NCI-H1417 treated with DMSO at 0.1 percent for 48 hours (cell line): ENCODE measurements at places on chromosomes 3 and 15.

- no peak for DNase-seq
These were observed 8.1 kb downstream of the SLC33A1 start for GRCh38 chr3:155846119-155846518.

- no peak for DNase-seq
These were observed 35.7 kb upstream of the ACTL6A start for GRCh38 chr3:179526989-179527391.

DNA sequence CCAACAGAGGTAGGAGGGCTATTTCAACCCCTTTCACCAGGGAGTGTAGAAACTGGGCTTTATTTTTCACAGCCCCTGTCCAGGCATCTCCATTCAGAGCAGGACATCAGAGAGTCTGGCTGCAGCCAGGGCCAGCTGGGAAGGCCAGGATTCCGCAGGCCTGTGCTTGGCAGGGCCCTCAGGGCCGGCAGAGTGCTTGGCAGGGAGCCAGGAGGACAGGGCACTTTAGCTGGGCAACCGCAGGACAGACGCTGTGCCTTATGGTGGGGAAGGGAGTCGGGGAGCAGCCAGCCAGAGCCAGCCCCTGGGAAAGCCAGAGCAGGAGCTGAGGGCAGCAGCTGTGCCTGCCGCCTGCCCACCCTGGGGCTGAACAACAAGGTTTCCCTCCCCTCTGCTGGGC, 34.5 kb upstream of the IQCF6 start:
- no peak for DNase-seq

DNA sequence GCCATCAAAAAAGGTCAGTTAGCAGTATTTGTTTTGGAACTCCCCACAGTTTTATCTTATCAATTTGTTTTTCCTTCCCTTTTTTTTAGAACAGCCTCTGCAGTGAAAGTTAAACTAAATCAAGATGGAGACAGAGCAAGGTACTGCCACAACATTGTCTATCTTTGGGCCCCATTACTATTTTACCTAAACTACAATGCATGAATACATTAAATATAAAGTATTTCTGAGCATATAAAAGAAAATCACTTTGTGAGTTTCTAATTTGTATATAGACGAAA, 139.5 kb downstream of the MEIS2 start:
- DNase-seq = no peak

GRCh38 chr15:65342493-65342892, 35.3 kb downstream of the IGDCC3 start:
- no peak for DNase-seq

- DNase-seq = no peak
These were observed 53.4 kb downstream of the SACM1L start for GRCh38 chr3:45742461-45743089.

GRCh38 chr3:56654460-56654859, 28.6 kb downstream of the TASOR start:
- no peak for DNase-seq

DNA sequence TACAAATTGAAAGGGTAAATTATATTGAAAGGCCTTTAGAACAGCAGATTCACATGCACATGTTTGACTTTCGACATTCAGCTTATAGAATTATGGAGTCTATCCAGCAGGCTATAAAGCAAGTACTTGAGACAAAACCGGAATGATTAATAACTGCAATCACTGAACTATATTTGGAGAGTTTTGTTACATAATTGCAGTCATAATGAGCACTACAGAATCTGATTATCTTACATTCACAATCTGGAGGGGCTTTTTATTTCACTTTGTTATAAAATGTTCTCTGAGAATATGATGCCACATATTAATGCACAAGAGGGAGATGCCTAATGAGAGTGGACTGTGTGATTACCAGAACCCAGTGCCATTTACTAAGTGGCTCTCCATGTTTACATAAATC, 64.3 kb downstream of the NSUN3 start:
- DNase-seq = peak; percentile 74

DNA sequence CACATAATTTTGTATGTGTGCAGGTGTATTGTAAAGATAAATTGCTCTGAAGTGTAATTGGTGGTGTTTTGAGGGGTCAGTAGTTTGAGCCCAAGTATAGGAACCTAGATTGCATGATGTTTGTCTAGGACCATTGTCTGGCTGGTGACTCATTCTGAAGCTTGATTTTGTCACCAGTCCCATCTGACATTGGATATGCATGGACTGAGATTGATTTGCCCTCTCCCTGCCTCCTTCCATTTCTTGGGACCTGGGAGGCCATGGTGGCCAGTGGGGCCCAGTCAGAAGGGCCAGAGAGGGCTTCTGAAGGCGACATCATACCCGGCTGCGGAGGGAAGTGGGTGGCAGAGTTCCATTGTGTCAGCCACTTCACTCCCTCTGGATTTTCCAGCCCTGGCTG, 62.3 kb downstream of the PDIA5 start:
- no peak for DNase-seq

DNA sequence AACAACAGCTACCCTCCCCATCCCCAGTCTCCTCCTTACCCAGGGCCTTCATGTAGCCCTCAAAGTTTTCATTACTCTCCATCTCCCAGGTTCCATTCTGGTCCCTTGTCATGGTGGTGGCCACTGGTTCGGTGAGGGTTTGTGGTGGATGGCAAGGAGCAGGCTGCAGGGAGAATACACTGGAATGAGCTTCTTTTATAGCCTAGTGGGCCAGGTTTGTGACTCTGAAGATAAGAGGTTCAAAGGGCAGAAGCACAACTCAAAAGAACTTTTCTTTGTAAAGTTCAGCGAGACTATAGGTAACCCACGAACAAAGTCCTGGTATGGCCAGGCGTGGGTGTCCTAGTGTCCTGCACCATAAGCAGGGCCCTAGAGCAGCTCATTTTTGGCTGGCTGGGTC, at the start of gene RBP2:
RBP2 (minus strand) TSS at position 169 of the 400 bp plus-strand sequence; CDS start at position 112, 57 bp downstream.
- no peak for DNase-seq

GRCh38 chr15:60804986-60805949, 326.3 kb upstream of the ICE2 start:
- peak; percentile 37 for DNase-seq

DNA sequence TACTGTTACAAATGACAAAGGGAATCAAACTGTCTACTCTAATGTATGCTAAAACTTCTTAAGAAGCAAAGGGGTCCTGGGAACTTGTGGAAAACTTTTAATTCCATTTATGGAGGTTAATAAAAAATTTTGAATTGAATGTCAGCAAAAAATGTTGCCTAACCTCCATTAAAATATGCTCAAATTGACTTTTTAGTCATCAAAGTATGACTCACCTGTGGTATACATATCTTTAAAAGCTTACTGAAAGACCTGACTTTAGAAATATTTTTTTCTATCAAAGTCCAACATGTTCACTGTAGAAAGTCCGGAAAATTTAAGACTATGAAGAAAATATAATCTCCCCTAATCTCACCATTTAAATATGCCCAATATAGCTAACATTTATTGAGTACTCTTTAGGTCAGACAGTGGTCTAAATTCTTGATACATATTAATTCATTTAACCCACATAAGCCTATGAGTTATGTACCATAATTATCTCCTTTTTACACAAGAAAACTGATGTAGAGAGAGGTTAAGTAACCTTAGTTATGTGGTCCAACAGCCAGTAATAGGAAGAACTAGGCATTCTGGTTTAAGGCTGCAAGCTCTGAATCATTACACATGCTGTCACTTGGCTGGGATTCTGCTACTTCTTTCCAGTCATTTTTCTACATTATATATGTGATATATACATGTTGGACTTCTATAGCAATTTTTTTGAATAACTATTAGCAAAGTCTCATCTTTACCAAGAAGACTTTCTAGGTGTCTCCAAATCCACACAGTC, 83.6 kb downstream of the PDZRN3 start:
- no peak for DNase-seq

DNA sequence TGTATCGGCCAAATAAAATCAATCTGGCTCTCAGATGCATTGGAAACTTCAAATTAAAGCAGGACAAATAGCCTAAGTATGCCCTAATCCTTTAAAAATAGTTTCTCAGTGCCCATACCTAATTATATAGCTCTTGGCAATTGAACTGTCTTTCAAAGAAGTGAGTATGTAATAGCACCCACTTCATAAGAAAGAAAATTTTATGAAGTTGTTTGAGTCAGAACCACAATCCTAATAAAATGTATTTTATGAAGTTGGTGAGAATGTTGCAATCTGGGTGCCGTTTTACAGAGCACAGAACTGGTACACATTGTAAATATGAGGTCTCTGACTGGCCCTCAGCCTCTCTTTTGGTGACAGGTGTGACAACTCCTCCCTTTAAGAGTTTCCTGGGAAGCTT, 45.4 kb downstream of the EPHB1 start:
- no peak for DNase-seq

GRCh38 chr15:90945091-90945490, 9.6 kb upstream of the RCCD1 start:
- DNase-seq = no peak

GRCh38 chr3:142904639-142905436, 16.0 kb upstream of the PCOLCE2 start:
- no peak for DNase-seq

DNA sequence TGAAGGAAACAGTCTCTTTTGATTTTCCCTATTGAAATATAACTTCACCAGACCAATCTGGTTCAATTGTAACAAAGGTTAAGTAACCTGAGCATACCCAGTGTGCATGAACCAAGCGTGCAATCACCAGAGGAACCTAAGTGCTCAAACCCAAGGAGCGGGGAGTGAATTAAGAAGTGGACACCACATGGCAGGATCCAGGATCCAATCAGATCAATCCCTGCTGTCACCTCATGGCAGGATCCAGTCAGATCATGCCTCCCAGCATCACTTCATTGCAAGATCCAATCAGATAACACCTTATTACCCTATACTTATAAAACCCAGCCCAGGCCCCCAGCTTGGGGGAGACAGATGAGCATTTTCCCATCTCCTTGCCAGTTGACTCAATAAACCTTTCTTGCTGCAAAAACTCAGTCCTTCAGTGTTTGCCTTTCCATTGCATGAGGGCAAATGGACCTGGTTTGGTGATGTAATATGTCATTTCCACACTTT, 38.9 kb upstream of the RNU6-1 start:
- DNase-seq = no peak
